ENCODE measurements at places on chromosomes 1 and 21.

DNA sequence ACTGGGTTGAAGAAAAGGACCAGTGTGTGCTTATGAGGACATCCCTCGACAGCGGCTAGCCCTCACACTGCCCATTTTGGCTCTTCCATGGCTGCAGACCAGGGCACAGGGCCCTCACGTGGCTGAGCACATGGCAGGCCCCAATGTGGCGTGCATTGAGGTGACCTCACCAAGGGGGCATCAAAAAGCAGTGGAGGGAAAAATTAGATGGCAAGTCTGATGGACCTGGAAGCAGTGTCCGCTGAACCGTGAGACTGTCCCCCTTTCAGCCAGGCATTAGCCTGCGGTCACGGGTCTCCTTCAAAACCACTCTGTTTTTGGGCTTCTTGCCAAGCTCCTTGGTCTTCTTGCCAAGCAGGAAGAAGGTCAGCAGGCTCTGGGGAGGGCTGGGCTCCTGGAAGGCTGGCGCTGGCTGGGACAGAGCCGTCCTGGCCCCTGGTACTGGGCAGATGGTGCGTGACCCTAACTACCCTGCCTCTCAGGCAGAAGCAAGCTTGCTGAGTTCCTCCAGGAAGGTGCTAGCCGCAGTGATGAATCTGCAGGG lies 30.8 kb downstream of the TRIM67 start:
- DNase-seq, result no peak

DNA sequence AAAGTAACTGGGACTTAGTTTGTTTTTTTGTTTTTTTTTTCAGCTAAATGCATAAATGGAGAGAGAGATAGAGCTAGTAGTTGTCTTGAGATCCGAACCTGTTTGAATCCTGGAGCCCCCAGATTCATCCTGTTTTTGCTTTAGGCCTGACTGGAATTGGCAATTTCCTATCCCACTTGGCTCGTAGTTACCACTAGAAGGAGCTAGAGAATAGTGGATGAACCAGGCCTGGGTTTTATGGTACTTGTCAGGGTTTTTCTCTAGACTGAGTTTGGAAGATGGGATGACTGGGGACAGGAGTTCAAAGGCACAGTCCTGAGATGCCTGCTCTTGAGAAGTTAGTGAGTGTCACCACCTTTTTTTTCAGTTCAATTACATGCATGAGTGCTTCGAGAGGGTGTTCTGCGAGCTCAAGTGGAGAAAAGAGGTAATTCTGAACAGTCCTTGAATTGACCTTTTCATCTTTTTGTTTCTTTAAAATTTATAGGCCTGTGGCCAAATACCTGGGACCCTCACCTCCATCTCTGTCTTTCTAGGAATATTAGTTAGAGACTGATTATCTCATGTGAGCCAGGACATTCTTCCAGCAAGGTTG lies 23.4 kb downstream of the CELF3 start:
- no peak for DNase-seq

- no peak for DNase-seq
Measured at GRCh38 chr21:39575775-39576174, 37.0 kb upstream of the B3GALT5 start.

- DNase-seq, result no peak
Measured at GRCh38 chr1:206708058-206708457, 23.4 kb downstream of the MAPKAPK2 start.

DNA sequence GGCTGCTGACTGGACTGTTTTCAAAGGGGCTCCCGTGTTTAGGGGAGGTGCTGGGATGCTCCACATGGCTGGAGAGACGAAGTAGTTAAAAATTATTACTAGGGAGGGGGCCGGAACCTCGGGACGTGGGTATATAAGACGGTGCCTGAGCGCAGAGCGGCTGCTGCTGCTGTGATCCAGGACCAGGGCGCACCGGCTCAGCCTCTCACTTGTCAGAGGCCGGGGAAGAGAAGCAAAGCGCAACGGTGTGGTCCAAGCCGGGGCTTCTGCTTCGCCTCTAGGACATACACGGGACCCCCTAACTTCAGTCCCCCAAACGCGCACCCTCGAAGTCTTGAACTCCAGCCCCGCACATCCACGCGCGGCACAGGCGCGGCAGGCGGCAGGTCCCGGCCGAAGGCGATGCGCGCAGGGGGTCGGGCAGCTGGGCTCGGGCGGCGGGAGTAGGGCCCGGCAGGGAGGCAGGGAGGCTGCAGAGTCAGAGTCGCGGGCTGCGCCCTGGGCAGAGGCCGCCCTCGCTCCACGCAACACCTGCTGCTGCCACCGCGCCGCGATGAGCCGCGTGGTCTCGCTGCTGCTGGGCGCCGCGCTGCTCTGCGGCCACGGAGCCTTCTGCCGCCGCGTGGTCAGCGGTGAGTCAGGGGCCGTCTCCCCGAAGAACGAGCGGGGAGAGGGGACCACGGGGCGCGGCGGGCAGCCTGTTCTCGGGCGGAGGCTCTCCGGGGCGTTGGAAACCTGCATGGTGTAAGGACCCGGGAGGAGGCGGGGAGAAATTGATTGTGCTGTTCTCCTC lies at the start of gene CHODL:
TSS of gene CHODL (plus strand) at position 163 of the 793 bp plus-strand sequence. CDS start at position 554, 391 bp downstream.
- no peak for DNase-seq

- no peak for DNase-seq
Measured at GRCh38 chr1:191702124-191702523, 456.1 kb upstream of the RGS18 start.

DNA sequence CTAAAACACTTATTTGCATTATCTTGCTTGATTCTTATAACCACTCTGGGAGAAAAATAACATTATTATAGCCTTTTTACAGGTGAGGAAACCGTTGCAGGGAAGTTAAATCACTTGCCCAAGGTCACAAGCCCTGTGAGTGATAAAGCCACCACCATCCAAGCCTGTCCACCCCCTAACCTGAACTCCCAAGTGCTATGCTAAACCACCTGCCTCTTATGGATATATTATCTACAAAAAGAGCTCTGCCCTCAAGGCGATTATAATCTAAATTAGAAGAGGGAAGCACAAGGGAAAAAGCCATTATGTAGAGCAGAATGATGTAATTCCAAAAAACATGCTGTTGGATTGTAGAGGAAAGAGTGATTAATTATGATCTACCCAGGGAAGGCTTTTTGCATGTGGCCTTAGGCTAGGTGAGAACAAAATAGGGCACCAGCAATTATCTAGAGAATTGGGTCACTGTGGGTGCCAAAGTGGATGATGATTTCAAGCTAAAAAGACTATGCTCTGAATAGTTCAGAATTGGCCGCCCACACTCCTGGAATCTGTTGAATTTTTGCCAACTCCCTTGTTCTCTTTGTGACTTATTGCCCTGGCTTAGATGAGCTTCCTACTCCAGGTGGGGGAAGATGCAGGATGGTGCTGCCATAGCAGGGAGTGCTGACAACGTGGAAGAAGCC lies 205.3 kb downstream of the FGGY start:
- DNase-seq, result no peak

DNA sequence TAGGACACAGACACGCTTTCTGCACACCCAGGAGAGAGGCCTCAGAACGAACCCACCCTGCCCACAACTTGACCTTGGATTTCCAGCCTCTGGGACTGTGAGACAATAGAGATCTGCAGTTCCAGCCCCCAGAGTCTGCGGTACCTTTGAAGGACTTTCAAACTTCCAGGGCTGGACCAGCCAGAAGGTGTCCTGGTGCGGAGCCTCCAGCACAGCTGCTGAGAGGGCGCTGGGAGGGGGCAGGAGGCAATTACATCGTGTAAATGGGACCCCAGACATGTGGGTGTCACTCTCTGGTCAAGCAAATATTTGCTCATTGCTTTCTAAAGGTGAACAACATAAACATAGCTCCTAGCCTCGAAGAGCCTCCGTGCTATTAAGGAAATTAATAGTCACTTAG lies 58.7 kb upstream of the ACTRT2 start:
- no peak for DNase-seq

- no peak for DNase-seq
Measured at GRCh38 chr1:9324246-9325096, 31.8 kb downstream of the SPSB1 start.

GRCh38 chr1:27660300-27660835 lies 11.6 kb downstream of the IFI6 start:
- no peak for DNase-seq

DNA sequence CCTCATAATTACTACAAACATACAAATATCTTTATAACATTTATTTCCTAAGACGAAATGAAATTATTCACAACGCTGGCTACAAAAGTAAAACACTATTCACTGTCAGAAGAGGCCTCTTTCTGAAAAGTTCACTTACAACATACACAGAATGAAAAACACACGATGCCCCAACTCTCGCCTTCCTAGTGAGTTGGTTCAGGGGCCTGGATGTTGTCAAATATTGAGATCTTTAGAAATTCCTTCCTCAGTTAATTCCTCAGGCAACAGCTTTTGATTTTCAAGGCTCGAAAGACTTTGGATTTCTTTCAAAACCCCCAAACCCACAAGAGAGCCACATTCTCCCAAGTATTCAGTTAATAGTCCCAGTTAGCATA lies 14.2 kb upstream of the KCNE1 start:
- no peak for DNase-seq

Measured in T-helper 9 cell (primary cell).